OCI-LY7 (cell line): ENCODE measurements at places on chromosomes 16 and 17.

GRCh38 chr16:14289692-14290340 lies 218.7 kb downstream of the MRTFB start:
- peak; percentile 78 for DNase-seq

DNA sequence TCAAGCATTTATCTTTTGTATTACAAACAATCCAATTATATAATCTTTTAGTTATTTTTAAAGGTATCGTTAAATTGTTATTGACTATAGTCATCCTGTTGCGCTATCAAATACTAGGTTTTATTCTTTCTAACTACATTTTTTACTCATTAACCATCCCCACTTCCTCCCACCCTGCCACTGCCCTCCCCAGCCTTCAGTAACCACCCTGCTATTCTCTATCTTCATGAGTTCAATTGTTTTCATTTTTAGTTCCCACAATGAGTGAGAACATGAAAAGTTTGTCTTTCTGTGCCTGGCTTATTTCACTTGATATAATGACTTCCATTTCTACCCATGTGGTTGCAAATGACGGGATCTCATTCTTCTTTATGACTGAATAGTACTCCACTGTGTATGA lies 94.1 kb upstream of the MYOCD start:
- no peak for DNase-seq

- peak; percentile 26 for DNase-seq
These were observed 539 bp upstream of the CKLF start for GRCh38 chr16:66551788-66552285.

GRCh38 chr17:48551214-48551555 lies 6.3 kb upstream of the HOXB2 start:
- no peak for DNase-seq

- DNase-seq, result no peak
These were observed 63.9 kb downstream of the MARCHF10 start for GRCh38 chr17:62744259-62744658.

DNA sequence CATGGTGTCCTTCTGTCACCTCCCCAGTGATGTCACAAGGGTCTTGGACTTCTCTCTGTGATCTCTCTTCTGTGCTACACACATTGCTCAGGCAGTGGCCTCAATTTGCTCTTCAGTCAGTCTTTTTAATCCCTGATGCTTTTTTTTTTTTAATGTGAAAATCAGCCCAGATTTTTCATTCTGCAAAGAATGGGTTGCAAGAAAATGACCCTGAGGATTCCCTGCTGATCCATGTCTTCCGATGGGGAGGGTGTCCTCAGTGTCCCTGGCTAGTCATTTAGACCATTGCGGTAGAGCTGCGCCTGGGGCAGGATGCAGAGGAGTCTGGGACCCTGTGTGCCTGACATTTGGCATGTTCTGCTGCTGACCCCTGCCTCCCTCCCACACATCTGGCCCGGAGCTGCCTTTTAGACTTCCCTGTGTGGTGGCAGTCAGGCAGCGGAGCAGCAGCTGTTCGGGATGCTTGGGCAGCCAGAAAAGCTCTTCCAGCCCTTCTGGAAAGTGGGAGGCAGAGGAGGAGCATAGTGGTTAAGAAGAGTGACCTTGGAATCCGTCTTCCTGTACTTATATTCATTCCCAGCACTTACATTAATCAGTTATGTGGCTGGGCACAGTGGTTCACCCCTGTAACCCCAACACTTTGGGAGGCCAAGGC lies 12.3 kb downstream of the GPT2 start:
- DNase-seq, result no peak

GRCh38 chr17:77568540-77568939 lies 390.0 kb upstream of the TNRC6C start:
- no peak for DNase-seq

DNA sequence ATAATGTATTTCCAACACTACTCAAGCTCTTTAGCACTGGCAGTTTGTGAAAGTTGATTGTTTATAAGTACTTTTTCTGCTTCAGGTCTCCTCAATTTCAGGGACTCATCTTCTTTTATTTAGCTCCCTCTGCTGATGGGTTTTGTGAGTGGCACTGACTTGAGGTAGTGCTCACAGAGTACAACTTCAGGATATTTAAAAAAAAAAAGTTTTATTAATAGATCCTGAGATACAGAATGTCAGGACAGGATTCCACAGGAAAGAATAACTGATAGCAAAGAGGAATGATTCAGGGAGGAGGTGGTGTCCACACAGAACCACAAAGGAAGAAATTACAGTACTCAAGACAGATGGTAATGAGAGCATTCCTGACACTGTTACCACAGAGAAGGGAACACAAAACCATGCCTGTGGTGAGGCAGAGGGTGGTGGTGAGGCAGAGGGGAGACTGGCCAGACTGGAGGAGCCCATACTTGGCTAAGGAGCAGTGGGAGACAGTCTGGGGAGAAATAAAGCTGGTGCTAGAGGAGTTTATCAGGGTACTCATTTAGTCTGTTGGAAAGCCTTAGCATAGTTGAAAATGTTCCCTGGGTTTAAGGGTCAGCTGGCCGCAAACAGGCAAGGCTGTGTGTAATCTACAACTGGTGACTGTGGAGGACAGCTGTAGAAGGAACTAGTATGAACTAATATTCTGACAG lies 63.7 kb downstream of the SPAG9 start:
- DNase-seq, result peak; percentile 71

GRCh38 chr17:17942846-17943245 lies 29.4 kb downstream of the TOM1L2 start:
- no peak for DNase-seq

GRCh38 chr17:37829592-37830123 lies 84.8 kb upstream of the HNF1B start:
- DNase-seq, result peak; percentile 88

DNA sequence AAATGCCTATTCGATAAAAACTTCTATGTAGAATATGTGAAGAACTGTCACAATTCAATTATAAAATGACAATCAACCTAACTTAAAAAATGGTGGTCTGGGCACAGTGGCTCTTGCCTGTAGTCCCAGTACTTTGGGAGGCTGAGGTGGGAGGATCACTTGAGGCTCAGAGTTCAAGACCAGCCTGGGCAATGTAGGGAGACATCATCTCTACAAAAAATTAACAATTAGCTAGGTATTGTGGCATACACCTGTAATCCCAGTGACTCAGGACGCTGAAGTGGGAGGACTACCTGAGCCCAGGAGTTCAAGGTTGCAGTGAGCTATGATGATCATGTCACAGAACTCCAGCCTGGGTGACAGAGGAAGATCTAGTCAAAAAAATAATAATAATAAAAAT lies 18.6 kb upstream of the METTL9 start:
- no peak for DNase-seq

DNA sequence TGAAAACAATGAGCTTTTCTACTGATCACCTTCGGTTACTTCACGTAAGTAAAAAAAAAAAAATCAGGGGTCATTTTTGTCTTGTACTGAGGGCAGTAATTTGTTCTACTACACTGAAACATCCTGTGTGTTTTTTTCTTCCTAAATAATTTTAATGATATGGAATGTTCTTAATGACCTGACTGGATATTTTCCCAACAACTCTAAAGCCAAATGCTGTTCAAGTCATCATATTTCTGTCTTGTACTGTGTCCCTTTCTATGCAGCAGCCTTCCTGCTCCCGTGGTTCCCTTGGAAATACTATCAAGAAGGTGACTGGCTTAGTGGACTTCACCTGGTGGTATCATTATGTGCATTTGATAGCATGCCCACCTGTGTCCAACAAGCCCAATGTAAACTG lies 10.8 kb upstream of the CDR2 start:
- no peak for DNase-seq

DNA sequence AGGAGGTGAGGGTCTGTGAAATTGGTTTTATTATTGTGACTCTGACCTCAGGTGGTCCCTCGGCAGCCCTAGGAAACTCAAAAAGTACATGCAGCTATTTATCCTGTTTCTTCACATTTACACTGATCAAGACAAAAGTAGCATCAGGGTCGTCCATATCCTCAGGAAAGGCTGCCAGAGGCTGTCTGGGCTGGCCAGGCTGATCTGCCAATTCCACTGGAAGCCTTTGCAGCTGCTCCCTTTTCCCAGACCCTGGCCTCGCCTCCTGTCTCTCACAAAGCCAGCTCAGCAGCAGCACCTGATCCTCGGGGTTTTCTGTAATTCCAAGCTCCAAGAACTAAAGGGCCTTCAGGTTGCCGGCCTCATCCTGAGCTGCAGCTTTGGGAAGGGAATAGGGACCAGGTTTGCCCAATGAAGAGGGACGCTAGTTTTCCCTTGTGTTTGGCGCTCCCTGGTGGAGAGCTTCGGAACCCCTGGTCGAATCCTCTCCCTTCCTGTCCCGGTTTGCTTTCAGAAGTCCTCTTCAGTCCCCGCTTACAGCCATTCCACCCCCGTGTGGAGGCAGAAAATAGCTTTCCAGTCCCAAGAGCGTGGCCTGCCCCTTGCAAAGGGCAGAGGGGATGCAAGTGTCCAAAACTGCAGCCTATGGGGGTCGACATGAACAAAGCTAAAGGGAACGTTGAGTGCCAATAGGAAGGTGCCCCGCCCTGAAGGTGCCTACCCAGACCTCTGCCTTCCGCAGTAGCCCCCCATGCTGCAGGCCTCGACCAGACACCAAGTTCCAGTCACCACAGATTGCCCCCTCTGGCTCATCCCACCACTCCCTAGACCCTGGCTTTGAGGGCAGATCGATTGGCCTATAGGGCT lies 13.4 kb downstream of the MFSD6L start:
- DNase-seq, result peak; percentile 34

- peak; percentile 54 for DNase-seq
These were observed 10.0 kb upstream of the CD300LD start for GRCh38 chr17:74601944-74602572.
